ENCODE measurements at places on chromosomes 3 and 15.

DNA sequence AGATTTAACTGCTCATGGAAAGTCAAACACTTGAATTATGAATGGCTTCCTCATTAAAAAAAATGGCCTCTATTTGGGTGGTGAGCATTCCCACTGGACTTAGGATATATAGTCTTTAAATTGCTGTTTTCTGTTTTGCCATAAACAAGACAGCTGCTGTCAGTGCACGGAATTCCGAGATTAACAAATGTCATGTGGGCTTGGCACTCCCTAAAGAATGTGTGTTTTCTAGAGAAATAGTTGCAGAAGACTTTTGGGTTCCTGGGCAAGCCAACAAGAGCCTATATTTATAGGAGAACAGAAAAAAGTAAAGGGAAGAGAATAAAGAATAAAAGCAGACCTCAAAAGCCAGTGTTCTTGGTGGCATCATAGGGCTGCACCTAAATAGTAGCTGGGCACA lies 13.6 kb upstream of the TFG start:
- no peak for DNase-seq

DNA sequence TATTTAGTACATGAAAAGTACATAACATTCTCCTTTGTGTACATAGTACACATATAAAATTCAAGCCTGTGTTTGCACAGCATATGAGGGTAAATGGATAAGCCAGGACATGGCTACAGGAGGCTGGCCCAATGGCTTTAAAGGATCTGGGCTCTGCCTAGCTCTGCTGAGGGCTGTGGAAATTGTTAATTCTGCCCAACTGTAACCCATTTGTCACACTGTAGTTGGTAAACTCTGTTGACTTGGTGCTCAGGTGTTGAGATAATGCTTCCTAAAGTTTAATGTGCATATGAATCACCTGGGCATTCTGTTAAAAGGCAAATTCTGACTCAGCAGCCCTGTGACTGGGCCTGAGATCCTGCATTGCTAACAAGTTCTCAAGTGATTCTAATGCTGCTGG lies 196.5 kb upstream of the ZPLD1 start:
- DNase-seq = no peak

- DNase-seq = no peak
Measured at GRCh38 chr3:152628496-152628895, 206.4 kb upstream of the P2RY1 start.

- no peak for DNase-seq
Measured at GRCh38 chr3:17639765-17640164, 102.7 kb downstream of the TBC1D5 start.

- no peak for DNase-seq
Measured at GRCh38 chr3:42803414-42804105, 730 bp downstream of the HIGD1A start.

- no peak for DNase-seq
Measured at GRCh38 chr3:50418850-50419249, 59.5 kb upstream of the TMEM115 start.

DNA sequence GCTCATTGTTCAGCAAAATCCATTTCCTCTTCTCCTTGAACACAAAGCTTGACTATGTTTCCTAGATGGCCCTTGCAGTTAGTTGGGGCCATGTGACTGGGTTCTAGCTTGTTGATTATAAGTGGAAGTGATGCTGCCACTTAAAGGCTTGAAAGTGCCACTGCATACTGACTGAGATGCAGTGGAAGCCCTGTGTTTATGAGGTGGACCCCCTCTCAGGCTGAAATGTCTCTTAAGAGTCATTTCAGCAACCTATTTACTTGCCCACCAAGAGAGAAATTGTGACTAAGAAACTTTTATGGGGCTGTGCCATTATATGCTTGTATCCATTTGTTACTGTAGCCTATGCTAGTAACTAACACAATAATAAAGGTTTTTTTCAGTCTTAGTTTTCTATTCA lies 8.4 kb upstream of the ANP32A start:
- DNase-seq = no peak

DNA sequence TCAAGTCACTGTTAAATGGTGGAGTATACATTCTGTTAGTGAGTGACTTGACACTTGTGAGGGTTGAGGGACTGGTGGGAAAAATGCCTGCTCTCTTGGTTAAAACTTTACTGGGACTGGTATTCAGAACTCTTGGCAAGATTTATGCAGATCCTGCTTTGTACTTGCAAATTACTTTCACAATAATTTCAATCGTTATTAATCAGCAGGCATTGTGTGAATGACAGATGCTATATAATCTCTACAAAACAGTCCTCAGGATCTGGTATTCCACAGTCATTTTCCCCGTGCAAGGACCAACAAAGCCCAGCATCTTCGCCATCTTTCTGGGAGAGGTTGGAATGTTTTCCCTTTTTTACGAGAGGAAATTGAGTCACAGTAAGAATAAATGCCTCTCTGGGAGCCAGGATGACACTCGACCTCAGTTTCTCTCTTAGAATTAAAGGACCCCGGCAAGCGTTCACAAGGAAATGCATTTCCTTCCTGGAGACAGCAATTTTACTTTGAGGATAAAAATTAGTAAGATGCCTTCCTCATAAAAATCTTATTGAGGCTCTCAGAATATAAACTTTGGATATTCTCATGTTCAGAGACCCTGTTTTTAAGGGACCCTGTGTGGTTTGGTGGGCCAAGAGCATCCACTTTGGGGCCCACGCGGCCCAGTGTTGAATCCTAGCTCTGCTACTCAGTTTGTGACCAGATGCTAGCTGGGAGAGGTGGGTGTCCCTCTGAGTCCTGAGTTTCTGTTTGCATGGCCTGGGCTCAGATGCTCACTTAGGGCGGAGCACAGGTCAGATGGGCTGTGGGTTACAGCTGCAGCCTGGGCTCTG lies 45.3 kb upstream of the PLCL2 start:
- DNase-seq = no peak

Measured in GM13976 (cell line).